Stimulated activated CD4-positive, alpha-beta T cell treated with anti-CD3 and anti-CD28 coated beads, Interleukin-15, amount 100 ng/mL, for 24 hours (primary cell): ENCODE measurements at places on chromosomes 4 and X.
A peak's percentile ranks its signal among the peaks of the same experiment; 100 is the strongest.

- no peak for DNase-seq
Measured at GRCh38 chr4:3313556-3314228, 20.9 kb downstream of the RGS12 start.

DNA sequence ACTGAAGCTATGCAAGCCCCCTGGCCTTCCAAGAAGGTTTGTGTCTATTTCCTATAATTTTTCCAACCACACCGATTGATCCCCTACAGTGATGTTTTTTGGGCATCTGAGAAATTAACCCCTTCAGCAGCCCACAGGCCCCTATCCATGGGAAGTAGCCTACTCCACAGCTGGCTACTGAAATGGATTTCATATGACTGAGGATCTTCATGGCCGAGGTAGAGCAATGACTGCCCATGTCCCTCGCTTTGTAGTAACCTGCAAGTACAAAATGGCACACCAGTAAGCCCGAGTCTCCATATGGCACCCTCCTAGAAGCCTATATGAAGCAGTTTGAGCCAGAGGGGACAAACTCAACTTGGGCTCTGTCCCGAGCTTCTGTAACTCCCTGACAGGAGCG, 36.8 kb downstream of the MAP9 start:
- no peak for DNase-seq

- DNase-seq: peak; percentile 66
Measured at GRCh38 chrX:22063284-22063683, 31.2 kb downstream of the PHEX start.

DNA sequence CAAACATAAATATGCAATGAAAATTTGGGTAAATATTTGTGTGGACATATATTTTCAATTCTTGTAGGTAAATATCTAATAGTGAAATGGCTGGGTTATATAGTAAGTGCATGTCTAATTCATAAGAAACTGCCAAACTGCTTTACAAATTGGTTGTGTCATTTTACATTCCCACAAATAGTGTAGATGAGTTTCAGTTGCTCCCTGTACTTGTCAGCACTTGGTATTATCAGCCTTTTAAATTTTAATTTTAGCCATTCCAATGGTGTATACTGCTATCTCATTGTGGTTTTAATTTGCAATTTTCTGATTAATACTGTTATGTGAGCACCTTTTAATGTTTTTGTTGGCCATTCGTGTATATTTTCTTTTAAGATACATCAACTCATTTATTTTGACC, 23.1 kb upstream of the GABRE start:
- DNase-seq: no peak

DNA sequence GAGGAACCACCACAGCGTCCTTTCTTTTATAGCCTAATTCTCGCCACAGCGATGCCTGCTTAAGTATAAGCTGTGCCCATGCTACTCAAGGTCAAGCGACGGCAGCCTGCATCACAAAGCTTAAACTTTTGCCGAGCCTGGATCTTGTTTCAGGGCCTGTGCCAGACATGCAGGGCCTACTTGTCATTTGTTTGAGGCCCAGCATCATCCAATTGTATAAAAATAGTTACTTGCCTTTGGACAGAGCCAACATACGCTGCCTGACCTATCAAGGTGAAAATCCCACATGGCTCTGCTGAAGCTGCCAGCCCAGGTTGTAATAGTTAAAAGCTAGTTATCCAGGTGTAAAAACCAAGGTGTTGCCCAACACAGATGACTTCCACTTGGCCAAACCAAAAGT, 107.1 kb downstream of the TMEM131L start:
- no peak for DNase-seq

GRCh38 chrX:20218836-20219505, 47.7 kb downstream of the RPS6KA3 start:
- no peak for DNase-seq

DNA sequence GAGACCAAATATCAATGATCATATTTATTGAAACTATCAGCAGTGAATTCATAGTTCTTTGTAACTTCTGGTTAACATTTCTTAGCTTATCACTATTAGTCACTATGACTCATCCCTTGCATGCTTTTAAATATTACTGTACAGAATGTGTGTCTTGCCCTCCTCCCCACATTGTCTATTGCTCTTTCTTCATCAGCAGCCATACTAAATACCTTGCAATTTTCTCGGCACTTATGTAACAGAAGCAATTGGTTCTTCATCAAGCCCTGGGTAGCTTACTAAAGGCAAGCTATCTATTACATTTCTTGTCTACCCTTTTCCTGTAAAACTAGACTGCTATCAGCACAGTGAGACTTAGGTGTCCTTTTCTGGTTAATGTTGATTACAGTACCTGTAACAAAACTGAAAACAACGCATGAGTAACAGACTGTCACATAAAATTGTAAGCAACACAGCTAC, 8.2 kb downstream of the KLHL4 start:
- no peak for DNase-seq

DNA sequence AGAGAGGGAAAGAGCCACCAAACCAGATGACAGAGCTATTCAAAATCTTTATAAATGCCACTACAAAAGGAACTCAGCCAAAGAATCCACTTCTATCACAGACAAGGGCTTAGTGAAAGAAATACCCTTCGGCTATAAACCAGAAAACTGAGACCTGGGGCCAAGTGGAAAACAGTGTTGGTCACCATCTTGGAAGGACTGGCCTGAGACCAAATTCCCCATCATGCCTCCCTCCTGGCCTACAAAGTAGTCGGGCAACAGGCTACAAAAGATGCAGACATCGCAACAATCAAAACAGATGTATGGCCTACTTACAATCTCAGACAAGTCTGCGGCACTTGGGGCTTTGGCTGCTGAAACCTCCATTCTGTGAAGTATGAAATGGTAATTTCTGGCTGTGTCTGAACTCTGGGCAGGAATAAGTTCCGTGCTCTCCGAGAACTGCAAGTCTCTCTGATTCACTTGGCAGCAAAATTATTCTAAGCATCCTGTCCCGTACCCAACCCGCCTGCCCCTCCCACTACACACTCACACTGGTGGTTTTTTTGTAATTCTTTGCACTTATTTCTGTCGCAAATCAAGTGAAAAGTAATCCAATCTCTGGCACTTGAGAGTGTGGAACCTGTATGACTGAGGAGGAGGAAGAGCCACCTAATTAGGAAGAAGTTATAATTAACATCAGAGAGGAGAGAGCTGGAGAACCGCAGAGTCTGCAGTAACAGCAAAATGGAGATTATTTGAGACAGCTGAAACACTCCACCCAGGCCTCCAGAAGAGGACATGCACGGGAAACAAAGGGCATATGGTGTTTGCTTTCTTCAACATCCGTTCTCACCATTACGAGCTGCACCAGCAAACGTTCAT, 87.8 kb downstream of the SH3KBP1 start:
- peak; percentile 57 for DNase-seq

GRCh38 chr4:103092245-103092644, 7.4 kb downstream of the BDH2 start:
- DNase-seq: no peak

DNA sequence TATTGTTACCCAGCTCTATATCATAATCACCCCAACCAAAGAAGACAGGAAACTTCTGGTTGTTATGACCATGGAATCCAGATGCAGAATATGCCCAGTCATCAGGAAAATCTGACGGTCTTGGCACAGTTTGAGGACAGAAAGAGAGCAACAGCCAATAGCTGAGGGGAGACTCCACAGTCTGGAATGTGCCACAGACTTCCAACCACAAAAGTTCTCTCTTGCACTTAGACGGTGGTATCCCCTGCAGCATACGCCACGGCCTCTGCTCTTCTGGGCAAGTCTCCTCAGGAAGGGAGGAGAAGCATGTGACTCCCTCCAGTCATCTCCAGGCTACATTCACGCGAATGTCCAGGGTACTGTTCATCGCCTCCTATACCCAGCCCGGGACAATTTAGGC, 18.4 kb downstream of the ZNF827 start:
- no peak for DNase-seq

GRCh38 chr4:84894621-84895020, 71.9 kb downstream of the WDFY3 start:
- no peak for DNase-seq

GRCh38 chr4:4377732-4378460, 9.0 kb upstream of the NSG1 start:
- DNase-seq: no peak

DNA sequence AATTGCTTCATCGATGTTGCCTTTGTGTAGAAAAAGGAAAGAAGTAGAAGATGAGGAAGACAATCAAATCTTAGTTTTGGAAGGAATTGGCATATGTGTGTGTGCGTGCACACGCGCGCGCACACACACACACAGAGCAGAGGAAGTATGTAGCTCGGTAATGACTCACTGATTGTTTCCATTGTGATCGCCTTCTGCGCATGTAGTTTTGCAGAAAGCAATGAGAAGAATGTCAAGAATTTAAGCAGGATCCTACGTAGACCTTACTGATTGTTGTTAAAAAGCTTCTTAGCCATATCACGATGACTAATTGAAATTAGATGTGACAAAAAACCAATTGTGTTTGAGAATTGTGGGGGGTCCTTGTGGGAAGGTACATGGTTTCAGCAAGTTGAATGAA, 12.8 kb upstream of the LIMCH1 start:
- DNase-seq: no peak

GRCh38 chrX:102042372-102043325, 82.8 kb upstream of the TCEAL2 start:
- DNase-seq: no peak
